ENCODE measurements at places on chromosomes 3 and 15.

DNA sequence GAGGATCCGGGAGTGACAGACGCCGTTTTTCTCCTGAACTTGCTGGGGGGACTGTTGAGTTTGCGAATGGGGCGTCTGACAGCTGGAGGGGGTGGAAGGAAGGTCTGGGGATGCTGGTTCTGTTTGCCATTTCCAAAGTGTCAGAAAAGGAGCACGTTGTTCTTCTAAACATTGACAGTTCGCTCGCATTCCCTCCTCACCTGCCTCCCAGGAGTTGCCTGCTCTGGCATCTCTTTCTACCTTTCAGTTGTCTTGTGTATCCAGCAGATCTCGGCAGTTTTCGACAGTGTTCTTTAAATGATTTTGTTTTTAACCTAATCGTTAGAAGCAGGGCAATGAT lies 829 bp downstream of the SELENOT start:
- DNase-seq: no peak

GRCh38 chr15:74604983-74605794 lies 10.4 kb upstream of the CLK3 start:
- peak; percentile 21 for DNase-seq

GRCh38 chr3:21505711-21506460 lies 245.1 kb downstream of the ZNF385D start:
- no peak for DNase-seq

DNA sequence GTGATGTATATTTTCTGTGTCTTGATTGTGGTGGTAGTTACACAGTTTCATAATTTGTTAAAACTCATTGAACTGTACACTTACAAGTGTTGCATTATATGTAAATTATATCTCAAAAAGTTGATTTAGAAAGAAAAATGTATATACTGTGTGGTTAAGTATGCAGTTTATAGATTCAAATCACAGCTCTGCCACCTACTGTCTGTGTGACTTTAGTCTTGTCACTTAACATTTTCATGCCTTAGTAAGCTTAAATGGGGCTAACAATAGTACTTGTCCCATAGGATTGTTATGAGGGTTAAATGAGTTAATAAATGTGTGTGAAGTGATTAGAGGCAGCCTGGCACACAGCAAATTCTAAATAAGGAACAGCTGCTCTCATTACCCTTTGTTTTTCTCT lies 120.9 kb upstream of the P2RY1 start:
- DNase-seq: no peak

GRCh38 chr3:5181469-5182141 lies 5.9 kb upstream of the EDEM1 start:
- DNase-seq: no peak

GRCh38 chr3:72352176-72352575 lies 496.1 kb downstream of the SHQ1 start:
- no peak for DNase-seq

DNA sequence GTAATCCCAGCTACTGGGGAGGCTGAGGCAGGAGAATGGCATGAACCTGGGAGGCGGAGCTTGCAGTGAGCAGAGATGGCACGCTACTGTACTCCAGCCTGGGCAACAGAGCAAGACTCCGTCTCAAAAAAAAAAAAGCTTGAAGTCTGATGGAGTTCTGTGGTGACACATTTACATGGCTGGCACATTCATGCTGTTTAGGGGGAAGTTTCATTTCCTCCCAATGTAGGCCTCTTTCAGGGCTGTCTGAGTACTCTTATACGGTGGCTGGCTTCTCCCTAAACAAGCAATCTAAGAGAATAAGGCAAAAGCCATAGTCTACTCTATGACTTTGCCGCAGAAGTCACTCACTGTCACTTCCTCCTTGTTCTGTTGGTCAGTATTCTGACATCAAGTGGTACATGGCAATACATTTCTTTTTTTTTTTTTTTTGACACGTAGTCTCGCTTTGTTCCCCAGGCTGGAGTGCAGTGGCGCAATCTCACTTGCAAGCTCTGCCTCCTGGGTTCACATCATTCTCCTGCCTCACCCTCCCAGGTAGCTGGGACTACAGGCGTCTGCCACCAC lies 41.2 kb downstream of the OIP5 start:
- no peak for DNase-seq

GRCh38 chr3:152283492-152284381 lies 15.0 kb downstream of the MBNL1 start:
- no peak for DNase-seq

DNA sequence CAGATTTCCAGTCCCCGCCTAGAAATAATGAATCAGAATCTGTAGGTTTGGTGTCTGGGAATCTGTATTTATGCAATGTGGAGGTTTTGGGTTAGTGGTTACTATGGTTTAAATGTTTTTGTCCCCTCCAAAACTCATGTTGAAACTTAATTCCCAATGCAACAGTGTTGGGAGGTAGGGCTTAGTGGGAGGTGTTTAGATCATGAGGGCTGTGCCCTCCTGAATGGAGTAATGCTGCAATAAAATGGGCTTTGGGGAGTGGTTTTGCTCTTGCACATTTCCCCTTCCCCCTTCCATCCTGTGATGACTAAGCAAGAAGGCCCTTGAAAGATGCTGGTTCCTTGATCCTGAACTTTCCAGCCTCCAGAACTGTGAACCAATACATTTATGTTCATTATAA lies 9.2 kb upstream of the RFC4 start:
- no peak for DNase-seq

DNA sequence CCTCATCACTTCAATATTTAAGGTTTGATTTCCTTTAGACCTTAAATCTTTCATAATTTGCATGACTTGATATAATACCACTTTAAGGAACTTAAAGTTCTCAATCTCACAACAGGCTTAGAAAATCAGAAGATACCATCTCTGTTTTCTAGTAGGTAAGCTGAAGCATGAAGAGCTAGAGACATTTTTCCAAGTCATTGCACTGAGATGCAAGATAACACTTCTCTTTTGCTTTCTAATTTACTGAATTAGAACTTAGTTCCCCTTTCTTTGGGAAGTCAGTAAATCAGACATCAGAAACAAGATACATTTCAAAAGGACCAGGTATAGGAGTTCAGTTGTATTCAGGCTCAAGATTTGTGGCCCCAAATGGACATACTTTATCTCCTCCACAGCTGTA lies 79.7 kb downstream of the DZIP3 start:
- no peak for DNase-seq

DNA sequence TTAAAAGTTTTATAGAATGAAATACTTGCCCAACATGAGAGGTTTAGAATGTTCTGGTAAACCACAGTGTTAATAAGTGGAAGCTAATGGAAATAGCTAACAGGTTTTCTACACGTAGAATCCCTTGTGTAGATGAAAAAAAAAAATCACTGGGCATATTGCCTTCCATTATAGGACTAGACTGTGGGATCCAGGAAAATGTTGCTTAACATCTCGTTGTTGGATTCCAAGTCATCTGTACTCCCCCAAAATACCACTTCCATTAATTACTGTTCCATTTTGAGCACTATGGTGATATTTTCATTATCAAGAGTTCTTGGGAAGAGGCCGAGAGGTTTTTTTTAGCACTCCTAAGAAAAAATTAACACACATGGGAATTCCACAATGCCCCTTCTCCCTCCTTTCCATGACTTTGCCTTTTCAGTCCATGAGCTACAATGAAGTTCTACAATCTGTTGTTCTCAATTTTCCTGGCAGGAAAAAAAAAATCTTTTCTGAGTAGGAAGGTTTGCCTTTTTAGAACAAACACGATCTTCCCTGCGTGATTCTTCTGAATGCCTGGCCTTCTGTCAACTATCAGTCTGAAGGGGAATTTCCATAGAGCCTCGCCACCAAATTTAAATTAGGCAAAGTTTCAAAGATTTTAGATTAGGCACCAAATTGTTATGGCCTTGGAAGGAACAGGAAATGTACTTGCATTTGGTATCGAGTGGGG lies 74.4 kb upstream of the CTDSPL start:
- no peak for DNase-seq

Data from NCI-H2029 (cell line).